ENCODE measurements at places on chromosomes 1 and 21.
A peak's percentile ranks its signal among the peaks of the same experiment; 100 is the strongest.

GRCh38 chr1:65435987-65436386 lies 15.5 kb downstream of the LEPR start:
- peak; percentile 82 for DNase-seq

DNA sequence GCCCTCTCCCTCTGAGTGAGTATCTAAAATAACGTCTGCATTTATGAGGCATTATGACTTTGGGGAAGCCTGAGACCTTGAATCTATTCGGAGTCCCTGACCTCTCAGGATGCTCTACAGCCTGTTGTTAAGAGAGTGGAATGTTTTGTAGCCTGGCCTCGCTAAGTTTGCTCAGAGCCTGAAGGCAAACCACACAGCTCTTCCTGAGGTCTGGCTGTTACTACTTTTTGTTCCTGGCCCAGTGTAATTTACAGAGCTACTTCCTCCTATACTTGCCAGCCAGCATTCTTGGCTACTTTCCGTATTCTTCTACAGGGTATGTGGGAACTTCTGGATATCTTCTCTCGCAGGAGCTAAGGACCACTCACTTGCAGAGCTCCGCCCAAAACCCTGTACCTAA lies 3.6 kb upstream of the ZMYM4 start:
- peak; percentile 92 for DNase-seq

DNA sequence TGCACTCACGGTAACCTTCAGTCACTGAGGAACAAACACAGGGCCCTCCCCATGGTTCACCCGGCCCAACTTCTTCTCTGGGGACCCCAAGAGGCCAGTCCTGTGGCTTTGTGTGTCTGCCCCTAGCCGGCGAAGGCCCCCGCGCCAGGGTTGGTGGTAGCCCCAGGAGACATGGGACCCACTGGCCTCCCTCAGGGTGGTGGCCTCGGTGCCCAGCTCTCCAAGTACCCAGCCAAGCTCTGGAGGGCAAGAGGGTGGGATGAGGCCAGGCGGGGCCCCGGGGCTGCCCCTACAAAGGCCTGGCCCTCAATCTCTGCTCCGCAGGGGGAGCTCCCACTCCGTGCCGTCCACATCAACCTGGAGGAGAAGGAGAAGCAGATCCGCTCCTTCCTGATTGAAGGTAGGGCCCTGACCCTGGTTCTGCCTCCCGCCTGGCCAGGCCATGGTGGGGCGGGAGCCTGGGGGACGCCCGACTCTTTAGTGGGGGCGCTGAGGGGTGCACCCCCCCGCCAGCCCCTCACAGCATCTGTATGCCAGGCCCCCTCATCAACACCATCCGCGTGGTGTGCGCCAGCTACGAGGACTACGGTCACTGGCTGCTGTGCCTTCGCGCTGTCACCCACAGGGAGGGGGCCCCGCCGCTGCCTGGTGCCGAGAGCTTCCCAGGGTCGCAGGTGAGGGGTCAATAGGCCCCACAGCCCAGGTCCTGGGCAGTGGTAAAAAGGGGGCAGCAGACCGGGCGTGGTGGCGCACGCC lies 5.6 kb downstream of the PLEKHN1 start:
- no peak for DNase-seq

DNA sequence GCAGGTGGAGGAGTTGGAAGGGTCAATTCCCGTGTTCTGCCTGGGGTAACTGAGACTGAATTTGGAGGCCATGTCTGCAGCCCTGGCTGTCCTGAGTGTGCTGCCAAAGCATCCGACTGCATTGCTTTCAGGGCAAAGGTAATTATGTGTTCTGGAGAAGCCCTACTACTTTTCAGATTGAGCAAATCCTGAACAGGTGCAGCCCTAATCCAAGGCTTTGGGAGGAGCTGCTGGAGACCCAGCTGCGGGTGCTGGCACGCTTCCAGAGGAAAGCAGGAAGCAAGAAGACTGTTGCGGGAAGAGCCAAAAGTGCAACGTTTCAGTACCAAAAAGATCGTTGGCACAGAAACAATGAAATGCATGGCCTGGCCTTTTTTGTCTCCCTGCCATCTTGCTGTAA lies 73.7 kb upstream of the NRIP1 start:
- DNase-seq = no peak

GRCh38 chr21:41295721-41296254 lies 20.8 kb upstream of the FAM3B start:
- no peak for DNase-seq

DNA sequence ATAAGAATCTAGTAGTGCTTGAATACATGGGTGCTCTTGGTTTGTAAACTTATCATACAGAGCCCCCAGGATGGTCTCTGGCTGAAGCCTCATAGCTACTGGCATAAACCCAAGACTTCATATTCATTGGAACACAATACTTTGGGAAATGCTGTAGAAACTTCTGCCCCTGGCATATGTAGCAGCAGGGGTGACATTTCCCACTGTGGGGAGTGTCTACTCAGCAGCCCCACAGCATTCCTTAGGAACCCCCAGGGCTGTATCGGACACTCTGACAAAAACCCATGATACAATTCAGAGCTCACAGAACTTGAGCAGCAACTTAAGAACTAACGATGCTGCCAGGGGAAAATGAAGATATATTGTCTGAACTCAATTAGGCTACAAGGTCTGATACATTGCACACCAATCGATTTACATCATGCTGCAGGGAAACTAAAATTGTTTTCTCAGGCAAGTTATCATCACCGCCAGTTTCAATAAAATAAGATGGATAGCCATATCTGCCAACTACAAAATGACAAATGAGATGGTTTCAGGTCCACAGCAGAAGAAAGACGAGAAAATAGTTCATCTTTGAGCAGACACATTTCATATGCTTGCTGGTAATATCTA lies 181.1 kb upstream of the GREM2 start:
- no peak for DNase-seq
